ENCODE measurements at places on chromosomes 6 and 20.

GRCh38 chr6:149984773-149985172, 21.0 kb downstream of the ULBP1 start:
- DNase-seq = no peak

DNA sequence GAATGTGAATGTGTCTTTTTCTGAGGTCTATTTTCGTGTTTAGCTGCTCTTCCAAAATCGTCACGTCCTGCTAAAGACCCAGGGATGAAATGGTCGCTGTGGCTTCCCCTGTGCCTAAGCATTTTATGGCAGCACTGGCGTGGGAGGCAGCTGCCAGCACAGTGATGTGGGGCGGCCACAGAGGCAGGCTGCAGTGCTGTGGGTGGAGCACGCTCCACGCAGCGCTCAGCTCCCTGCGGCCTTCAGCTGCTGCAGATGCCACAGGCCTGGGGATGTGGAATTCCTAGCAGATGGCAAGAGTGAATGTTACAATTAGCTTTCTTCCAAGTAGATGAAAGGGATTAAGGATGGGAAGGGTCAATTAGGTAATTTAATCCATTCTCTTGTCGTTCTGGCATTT, 242.6 kb downstream of the SMOC2 start:
- peak; percentile 22 for DNase-seq

DNA sequence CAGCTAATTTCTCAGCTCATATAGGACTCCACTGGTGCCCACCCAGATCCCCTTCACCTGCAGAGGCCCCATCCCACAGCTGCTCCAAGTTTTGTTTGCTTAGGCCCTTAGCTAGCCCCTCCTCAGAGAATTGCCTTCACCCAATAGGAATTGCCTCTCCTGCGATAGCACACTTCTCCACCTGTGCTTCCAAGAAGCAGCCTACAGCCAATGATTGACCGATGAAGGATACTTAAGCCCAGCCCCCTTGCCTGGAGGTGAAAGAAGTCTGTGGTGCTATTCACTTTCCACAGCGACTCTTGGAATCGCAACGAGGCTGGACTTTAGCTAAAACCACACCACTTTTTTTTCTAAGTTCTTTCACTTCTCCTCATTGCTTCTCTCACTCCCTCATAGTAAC, 353.2 kb upstream of the BTBD3 start:
- DNase-seq = no peak

- DNase-seq = no peak
Measured at GRCh38 chr6:105038259-105038658, 81.4 kb downstream of the LIN28B start.

GRCh38 chr6:104954190-104954797, 2.6 kb upstream of the LIN28B start:
- DNase-seq = no peak

- DNase-seq = no peak
Measured at GRCh38 chr6:5457041-5457440, 195.7 kb downstream of the FARS2 start.

- DNase-seq = no peak
Measured at GRCh38 chr20:19141998-19142397, 70.4 kb upstream of the SLC24A3 start.

DNA sequence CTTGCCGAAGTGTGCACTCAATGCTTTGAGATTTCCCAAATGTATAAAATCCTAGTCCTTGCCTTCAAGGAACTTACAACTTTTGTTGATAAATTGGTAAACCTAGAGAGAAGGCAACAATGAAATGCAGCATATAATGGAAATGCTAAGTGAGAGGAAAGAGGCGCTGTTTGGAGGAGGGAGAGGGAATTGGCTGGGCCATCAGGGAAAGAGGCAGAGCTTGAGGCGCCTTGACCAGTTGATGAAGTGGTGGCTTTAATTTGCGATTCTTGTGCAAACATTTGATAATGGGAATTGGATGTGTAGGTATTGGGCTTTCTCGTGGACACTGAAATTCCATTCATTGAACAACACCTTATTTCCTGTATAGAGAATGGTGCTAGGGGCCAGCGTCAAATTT, 1.9 kb upstream of the CDYL start:
- no peak for DNase-seq

- DNase-seq = no peak
Measured at GRCh38 chr6:158048589-158048988, 66.9 kb downstream of the SYNJ2 start.

- DNase-seq = peak; percentile 96
Measured at GRCh38 chr6:32952817-32953739, at the start of gene HLA-DMA. HLA-DMA (minus strand) TSS chr6:32953097; CDS start chr6:32953036, 61 bp downstream.

- DNase-seq = no peak
Measured at GRCh38 chr20:57249073-57249472, 17.4 kb downstream of the BMP7 start.

DNA sequence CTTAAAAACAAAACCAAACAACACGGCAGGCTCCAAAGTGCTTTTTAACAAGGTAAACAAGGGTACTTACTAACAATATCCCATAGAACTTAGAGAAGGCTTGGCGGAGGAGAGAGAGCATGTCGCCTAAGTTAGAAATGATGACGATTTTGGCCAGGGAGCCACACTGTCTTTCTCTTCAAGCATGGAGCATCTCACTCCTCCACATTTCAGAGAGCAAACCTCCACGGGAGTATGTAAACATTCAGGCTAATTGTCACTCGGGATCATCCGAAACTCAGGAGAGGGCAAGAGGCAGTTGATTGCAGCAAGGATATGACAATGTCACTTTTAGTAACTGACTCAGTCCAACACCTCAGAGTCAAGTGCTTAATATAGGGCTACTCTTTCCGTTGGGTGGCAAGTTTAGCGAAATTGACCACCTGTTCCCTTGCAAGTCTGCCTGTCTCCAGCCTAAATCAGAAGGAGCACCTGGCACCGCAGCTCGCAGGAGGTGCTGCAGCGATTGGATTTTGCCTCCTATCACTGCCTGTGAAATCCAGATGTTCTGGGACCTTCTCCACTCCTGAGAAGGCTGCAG, 65.8 kb upstream of the RPS6KA2 start:
- no peak for DNase-seq
